ENCODE measurements at places on chromosomes 6 and 20.

DNA sequence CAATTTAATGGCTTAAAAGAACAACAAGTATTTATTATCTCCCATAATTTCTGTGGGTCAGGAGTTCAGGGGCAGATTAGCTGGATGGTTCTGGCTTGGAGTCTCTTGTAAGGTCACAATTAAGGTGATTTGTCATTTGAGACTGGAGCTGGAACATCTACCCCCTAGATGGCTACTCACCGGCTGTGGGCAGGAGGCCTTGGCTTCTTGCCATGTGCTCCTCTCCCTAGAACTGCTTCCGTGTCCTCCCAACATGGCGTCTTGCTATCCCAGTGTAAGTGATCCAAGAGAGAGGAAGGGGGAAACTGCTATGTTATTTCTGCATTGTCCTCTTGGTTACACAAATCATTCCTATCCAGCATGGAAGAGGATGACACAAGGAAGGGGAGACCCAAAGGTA lies 210.2 kb upstream of the ECI2 start:
- DNase-seq: no peak

DNA sequence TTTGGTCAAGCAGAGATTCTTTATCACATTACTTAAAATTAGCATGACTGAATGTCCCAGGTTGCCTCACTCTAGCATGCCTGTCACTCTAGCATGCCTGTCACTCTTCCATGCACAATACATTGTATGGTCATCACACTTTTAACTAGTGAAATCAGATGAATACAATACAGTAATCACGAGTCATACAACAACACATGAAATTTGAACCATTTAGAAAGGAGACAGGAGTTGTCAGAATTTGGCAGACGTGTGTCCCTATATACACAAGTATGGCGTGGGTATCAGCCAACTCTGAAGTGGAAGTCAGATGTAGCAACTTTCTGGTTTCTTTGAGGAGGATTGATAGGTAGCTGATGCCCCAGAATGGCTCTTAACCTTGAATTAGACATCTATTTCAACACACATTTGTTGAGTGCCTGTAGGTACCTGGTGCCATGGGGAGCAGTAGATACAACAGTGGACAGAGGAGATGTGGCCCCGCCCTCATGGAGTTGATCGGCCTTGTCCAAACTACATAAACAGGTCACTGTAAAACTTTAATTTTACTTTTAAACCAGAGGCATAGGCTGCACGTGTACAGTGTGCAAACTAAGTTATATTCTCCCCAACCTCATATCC lies 116.1 kb upstream of the TIAM2 start:
- no peak for DNase-seq

DNA sequence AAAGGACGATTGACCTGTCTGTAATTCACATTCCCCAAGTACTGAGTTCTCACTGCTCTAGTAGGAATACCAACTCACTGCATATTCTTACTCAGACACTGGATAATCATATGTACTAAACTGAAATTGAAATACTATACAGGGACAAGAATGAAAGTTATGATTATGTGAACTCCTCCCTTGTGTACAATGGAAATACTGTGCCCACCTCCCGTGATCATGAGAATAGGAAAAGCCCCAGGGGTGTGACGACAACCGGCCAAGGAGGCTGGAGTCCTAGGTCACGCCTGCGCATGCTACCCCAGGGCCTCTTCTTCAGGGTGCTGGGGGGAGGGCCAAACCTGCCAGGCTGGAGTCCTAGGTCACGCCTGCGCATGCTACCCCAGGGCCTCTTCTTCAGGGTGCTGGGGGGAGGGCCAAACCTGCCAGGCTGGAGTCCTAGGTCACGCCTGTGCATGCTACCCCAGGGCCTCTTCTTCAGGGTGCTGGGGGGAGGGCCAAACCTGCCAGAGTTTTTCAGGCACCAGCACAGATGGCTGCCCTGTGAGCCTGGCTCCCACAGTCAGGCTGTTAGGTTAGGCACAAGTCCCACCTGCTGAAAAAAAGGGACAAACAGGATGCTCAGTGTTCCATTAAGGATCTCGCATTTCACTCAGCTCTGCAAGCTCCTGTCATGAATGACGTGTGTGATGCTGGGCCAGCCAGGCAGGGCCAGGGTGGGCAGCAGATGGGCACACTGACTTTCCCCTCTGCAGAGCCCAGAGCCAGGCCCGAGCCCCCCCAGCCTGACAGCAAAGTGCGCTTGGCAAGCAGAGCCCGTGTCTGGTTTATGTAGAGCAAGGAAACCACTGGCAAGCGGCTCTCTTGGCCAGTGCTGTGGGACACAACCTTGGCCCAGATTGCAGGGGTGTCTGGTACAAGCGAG lies 107.7 kb downstream of the FOXF2 start:
- DNase-seq: no peak

GRCh38 chr6:45949256-45949655 lies 66.4 kb downstream of the CLIC5 start:
- DNase-seq: no peak

DNA sequence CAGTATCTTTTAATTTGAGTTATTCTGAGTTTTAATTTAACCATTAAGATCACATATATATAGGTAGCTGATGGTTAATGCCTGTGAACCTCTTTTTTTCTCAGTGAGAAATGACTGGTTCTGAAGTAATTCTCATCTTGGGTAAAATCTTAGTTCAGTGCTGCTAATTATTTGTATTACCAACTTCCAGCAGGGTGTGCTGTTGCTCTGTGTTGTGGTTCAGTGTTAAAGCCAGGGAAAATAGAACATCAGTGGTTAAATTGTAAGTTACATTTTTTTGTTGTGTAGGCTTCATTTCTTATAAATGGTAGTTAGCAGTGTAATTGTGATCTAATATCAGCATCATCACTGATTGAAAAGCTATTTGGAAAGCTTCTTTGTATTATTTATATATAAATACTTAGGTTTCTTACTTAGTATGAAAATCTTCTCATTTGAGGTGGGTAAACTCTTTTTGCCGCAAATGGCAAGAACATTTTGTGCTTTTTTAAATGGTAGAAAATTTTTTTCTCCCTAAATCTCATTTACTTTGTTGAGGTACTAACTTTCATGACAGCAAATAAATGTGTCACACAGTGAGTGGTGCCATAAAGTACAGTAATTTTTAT lies 43.7 kb downstream of the CDC5L start:
- no peak for DNase-seq

- DNase-seq: no peak
Observed at GRCh38 chr6:159862103-159862502, 28.7 kb upstream of the MAS1 start.

DNA sequence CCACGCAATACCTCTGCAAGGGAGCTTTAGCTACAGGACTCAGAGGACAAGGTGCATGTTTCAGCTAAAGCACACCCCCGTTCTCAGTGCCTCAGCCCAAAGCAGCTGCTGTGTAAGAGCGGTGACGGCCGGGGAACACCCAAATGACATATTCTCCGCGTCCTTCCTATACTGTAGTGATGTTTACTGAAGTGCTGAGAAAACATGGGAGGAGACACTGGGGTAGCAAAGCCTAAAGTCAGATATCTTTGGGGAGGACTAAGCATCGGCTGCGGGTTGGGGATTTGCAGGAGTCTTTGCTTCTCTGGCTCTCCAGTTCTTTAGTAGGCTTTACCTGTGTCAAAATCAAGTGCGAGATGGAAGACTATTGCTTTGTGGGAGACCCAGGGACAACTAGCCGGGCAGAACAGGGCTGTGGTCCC lies 1.7 kb downstream of the SLC22A23 start:
- DNase-seq: no peak

- DNase-seq: no peak
Observed at GRCh38 chr20:53890443-53891305, 179.7 kb downstream of the BCAS1 start.

- no peak for DNase-seq
Observed at GRCh38 chr6:145489583-145489982, 245.7 kb downstream of the EPM2A start.

DNA sequence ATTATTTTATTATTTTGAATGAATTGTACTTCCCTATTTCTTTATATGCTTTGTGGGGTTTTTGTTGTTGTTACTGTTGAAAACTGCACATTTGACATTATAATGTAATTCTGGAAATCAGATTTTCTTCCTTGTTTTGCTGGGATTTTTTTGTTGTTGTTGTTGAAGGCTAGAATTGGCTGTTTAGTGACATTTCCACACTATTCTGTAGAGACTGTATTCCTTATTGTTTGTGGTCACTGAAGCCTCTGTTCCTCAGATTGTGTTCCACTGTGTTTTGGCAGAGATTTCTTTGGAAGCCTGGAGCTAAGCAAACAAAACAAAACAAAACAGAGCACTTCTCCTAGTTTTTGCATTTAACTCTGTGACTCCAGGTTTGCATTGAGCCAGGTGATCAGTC lies 52.9 kb downstream of the CDYL start:
- DNase-seq: no peak

DNA sequence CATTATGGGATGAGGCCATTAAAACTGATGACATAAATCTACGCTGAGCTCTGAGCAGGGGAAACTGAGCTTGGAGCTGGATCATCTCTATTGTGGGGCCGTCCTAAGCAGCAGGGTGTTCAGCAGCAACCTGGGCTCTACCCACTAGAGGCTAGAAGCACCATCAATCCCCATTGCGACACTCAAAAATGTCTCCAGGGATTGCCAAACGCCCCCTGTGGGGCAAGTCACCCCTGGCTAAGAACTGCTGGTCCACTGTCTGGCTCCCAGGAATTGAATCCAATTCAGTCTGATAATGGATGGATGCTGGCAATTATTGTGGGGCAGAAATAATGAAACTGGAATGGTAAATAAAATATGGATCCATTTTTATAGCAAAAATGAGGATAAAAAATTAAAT lies 38.2 kb downstream of the PMEPA1 start:
- no peak for DNase-seq

DNA sequence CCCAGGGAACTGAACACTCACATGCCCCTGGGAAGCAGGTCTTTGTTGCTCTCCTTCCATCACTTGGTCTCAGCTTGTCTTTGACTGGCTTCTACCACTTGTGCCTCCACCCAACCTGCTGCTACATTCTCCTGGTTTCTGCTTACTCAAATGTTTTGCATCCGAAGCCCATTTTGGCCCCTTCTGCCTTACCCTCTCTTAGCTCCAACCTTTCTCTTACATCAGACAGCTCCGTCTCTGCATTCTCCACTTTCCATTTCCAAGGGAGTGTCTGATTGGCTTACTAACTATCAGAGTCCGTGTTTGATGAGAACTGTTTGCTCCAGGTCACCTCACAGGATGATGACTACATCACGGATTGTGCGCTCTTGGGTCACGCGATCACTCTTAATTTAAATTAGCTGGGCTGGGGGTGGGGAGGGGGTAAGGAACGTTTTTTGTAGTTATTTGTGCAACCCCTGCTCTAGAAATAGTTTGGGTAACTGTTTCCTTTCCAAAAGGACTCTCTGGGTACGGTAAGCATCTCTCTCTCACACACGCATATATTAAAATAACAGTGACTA lies 844 bp upstream of the ABRACL start:
- no peak for DNase-seq

DNA sequence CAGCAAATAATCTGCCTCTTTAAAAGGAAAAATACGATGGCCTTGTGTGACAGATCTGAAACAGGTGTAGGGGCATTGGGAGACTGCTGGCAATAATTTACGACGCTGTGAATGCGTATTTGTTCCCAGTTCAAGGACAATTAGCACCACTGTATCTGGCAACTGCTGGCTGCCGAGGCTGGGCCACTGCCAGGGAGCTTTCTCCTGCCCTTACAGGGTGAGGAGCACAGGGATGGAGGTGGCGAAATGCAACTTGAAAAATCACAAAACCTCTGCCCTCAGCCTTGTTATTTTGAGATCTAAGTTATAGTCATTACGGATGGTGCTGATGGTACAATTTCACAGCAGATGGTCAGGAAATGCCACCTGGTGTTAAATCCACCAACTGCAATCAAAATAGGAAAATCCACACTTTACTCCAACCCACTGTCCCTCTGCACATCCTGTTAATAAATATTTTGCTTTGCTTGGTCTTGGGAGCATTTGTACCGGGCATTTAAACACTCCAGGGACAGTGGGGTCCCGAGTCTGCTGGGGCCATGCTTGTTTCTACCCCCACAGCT lies 6.4 kb downstream of the MYLK4 start:
- DNase-seq: no peak

GRCh38 chr20:40685349-40685748 lies 3.7 kb downstream of the MAFB start:
- no peak for DNase-seq

DNA sequence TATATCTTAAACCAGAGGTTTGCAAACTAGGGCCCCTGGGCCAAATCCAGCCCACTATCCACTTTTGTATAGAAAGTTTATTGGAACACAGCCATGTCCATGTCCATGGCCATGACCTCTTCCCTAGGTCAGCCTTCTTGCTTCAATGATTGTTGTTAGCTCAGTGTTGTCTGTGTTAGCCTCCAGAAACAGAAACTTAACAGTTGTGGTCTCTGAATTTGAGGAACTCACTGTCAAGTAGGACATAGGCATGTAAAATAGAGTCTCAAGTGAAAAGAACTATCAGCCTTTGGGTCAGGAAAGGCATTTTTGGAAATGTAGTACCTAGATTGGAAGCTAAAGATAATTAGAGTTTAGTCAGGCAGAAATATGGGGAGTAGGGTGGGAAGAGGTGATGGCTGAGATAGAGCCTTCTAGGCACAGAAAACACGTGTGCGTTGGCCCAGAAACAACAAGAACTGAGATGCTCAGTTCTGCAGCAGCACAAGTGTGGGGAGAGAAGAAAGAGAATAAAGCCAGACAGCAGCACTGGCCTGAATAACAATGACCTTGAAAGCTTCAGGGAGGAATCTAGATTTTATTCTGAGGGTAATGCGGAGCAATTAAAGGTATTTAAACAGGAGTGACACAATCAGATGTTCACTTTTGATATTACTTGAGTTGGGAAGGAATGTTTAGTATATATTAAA lies 87.0 kb upstream of the OLIG3 start:
- no peak for DNase-seq

GRCh38 chr6:46353528-46353927 lies 137.7 kb downstream of the RCAN2 start:
- no peak for DNase-seq

GRCh38 chr20:59004763-59005522 lies 2.1 kb downstream of the CTSZ start:
- DNase-seq: no peak

GRCh38 chr6:155955038-155955437 lies 499.4 kb upstream of the NOX3 start:
- DNase-seq: no peak

- DNase-seq: no peak
Observed at GRCh38 chr6:166567813-166568212, 18.7 kb downstream of the RAMACL start.

GRCh38 chr6:22147921-22148776 lies 148.7 kb downstream of the PRL start:
- DNase-seq: no peak

DNA sequence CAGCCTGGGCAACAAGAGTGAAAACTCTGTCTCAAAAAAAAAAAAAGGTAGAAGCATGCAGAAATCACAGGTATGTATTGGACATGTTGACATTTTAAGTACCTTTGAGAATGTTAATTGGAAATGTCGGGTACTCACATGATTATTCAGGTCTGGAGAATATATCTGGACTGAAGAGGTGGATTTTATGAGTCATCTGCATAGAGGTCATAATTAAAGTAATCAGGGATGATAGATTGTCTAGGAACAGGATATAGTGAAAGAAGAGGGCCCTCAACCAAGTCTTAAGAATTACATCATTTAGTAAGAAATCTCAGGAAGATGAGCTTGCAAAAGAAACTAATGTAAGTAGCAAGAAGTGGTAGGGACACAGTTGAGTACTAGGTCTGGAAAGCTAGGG lies 212.5 kb downstream of the UTRN start:
- DNase-seq: no peak

- no peak for DNase-seq
Observed at GRCh38 chr6:91487696-91488392, 901.0 kb upstream of the MAP3K7 start.

Measured in D721Med (cell line).